ENCODE measurements at places on chromosomes 7 and 10.

- no peak for DNase-seq
Observed at GRCh38 chr7:110771717-110772116, 319.2 kb upstream of the LRRN3 start.

GRCh38 chr10:48215486-48216203 lies 58.9 kb downstream of the FRMPD2 start:
- DNase-seq: no peak

GRCh38 chr7:55308186-55308929 lies 56.8 kb upstream of the LANCL2 start:
- no peak for DNase-seq

DNA sequence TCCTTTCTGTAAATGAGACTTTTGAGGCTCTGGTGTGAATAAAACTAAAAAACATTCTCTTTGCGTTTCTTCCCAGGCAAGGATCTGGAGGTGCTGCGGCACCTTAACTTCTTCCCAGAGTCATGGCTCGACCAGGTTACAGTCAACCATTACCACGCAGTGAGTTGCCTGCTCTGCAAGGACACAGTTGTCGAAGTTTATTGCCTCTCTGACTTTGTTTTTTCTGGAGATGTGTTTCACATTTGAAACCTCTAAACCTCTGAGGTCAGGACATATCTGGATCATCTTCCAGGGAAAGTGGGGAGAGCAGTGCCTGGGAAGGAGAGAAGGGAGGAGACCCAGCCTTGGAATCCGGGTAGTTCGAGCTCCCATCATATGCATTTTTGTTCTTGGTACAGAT lies 43.4 kb upstream of the PLEKHA1 start:
- no peak for DNase-seq

DNA sequence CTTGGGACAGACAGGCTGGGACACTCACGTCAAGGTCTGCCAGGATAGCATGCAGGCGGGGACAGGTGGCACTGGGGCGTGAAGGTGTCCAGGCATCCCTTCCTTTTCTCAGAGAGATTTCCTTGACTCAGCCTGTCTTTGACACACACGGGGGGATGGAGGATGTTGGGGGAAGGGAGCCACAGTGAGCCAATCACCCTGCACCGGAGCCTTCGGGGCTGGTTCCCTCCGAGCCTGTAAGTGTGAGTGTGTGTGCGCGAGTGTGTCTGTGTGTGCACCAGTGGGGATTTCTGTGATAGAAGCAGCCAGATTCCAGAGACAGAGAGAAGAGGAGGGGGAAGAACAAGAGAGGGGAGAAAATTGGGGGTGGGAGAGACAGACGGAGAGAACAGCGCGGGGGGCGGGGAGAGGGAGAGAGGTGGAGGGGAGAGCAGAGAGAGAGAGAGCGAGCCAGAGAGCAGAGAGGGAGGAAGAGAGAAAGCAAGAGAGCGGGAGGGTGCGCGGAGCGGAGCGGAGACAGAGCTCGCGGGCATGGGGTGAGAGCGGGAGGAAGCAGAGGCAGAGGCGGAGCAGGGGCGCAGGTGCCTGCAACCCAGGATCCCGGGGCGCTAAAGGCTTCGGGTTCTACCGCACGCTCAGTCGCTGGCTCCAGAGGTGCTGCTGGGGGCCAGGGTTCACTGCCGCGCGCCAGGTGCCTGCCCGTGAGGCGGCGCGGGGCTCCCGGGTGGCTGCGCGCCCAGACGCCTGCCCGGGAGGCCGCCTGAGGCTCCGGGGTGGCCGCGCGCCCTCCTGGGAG lies 466 bp upstream of the GPR26 start:
- DNase-seq: no peak

DNA sequence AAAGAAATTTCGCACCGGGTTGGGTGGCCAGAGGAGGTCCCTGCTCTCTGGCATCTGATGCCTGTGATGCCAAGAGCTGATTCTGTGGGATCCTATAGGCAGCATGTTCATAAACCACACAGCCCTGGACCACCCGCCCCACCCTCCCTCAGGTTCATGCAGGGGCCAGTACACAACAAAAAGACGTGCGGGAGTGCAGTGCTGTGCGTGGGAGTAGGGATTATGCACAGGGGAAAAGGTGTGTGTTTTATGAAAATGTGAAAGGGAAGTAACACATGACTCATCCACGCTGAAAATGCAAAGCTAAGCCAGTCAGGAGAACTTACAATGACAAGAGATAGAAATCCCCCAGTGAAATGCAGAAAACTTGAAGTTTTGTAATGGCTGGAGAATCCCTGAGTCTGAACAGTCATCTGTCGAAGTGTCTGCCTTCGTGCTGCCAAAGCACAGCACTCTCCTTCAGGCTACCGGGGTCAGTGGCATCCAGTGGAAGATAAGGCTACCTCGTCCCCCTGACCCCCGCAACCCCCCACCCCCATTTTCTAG lies 1.1 kb downstream of the KIAA1217 start:
- no peak for DNase-seq

- DNase-seq: no peak
Observed at GRCh38 chr10:34746094-34746493, 69.0 kb downstream of the PARD3 start.

GRCh38 chr10:124534231-124534798 lies 72.7 kb downstream of the LHPP start:
- DNase-seq: no peak

DNA sequence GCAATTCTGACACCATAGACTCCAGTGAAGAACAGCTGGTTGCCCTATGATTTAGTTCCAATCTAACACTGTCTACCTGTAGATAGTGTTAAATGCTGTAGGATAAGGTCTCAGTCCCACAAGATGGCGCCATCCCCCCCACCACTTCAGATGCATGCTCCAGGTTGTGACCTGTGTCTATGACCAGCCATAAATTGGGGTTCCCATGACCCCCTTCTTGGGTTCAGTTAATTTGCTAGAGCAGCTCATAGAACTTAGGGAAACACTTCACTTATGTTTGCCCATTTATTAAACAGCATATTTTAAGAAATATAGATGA lies 13.1 kb downstream of the CCSER2 start:
- DNase-seq: no peak

GRCh38 chr7:2193575-2194305 lies 39.0 kb downstream of the MAD1L1 start:
- DNase-seq: no peak

DNA sequence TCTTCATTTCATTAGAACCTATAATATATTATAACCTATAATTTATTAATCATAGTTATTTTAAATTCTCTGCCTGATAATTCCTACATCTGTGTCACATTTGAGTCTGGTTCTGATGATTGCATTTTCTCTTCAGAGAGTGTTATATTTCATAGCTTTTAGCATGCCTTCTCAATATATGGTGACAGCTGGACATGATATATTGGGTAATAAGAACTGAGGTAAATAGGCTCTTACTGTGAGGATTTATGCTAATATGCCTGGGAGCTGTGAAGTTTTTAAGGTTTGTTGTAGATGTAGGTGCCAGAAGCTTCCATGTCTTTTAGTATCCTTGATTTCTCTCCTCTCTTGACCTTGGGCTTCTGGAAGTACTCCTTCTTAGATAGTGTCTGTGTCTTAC lies 325.9 kb upstream of the SEMA3D start:
- DNase-seq: no peak

- DNase-seq: no peak
Observed at GRCh38 chr7:47180516-47180826, 401.4 kb downstream of the TNS3 start.

- DNase-seq: no peak
Observed at GRCh38 chr7:102966465-102966864, 53.7 kb downstream of the LRRC17 start.

GRCh38 chr10:116055252-116055916 lies 217.6 kb downstream of the GFRA1 start:
- no peak for DNase-seq

DNA sequence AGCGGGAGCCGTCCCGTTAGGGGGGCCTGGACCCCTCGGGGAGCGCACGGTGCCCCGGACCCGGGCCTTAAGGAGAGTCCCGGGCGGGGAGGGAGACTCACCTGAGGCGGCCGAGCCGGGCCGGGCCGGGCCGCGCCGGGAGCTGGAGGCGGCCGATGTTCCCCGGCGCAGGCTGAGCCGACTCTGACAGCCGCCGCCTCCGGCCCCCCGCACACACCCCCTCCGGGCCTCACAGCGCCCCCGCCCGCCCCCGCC lies at the start of gene ACHE:
Gene ACHE (minus strand): TSS at position 188 of the 255 bp plus-strand sequence. CDS start 1,656 bp downstream, outside the sequence.
- DNase-seq: no peak

DNA sequence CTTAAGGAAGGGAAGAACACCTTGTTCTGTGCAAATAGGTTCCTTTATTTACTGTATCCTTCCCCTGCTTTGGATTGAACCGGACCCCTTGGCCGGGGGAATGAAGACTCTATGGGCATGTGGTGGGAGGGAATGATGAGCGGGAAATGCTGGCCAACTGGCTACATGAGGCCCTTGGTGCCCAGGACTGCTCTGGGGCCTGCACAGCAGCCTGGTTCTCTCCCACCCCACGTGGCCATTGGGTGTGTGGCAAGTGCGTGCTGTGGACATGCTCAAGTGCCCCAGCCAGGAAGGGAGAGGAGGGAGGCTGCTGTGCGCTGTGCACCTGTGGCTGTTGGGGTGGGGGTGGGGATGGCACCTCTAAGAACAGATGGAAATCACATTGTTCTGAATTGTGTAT lies 917.0 kb upstream of the GHITM start:
- DNase-seq: no peak

GRCh38 chr7:81665236-81665635 lies 104.6 kb downstream of the HGF start:
- DNase-seq: no peak

DNA sequence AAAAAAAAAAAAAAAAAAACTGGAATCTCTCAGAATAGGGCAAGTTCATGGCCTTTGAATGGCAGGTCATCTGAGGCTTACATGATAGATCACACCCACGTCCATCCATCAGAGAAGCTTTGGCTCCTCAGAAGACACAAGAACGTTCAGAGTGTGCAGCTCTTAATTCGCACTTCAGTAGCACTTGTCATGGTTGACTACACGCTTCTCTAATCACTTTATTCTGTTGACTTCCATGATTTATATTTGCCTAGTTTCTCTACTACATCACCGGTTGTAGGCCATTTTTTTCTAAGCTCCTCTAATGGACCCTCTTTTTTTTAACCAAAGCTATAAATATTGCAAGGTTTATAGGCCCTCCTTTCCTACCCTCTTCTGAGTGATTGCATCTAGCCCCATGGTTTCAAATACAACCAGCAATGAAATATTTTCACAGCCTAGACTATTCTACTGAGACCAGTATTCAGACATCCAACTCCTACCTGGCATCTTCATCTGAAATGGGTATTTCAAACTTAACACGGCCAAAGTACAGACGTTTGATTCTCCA lies 305.4 kb upstream of the CELF2 start:
- no peak for DNase-seq

GRCh38 chr10:91758303-91759146 lies 39.7 kb upstream of the TNKS2 start:
- DNase-seq: no peak

DNA sequence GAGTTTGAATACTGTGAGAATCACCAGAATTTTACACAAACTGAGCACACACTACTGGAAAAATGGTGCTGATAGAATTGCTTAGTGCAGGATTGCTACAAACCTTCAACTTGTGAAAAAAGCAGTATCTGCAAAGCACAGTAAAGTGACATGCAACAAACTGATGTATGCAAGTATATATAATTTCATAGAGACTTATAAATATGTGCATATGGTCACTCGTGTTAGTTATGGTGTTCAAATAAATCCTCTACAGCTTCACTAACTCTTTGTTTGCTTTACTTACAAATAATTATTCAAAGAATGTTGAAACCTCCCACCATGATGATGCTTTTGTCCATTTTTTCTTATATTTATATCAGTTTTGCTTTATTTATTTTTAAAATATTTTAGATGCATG lies 1130.9 kb upstream of the CELF2 start:
- no peak for DNase-seq

DNA sequence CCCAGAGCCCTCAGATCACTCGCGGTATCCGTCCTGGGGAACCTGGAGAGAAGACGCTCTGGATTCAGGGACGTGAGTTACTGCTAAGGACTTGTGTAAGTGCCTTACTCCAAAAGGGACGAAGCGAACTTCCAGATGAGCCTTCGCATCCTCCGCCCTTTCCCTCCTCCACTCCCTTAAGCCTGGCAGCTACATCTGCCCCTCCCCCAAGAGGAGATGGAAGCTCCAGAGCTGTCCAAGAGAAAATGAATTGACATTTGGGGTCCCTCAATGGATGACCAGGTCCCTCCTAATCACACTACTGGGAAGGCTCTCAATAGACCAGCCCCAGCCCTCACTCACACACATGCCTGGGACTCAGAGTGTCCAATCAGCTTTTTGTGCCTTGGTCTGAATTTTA lies 31.3 kb upstream of the GDF10 start:
- no peak for DNase-seq

- no peak for DNase-seq
Observed at GRCh38 chr7:56447864-56448693, 331.9 kb upstream of the NUPR2 start.

DNA sequence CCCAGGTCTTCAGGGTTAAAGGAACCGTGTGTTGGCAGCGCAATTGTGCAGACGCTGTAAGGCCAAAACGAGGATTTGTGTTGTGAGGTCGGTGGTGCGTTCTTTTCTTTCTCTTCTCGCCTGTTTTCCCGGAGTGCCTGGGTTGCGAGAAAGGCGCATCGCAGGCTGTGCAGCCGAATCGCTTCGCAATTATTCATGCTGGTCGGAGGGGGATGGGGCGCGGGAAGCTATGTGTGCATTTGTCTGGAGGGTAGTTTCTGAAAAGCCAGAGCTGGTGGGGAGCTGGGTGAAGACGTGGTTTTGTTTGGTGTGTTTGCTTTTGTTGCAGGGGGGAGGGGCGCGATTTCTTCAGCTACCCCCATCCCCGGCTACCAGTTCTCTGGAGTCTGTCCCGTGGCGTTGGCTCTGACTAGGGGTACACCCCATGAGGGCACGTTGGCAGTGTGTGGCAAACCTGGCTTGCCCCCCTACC lies 2.1 kb downstream of the MXI1 start:
- DNase-seq: peak; percentile 58

- DNase-seq: no peak
Observed at GRCh38 chr10:21234761-21235160, 290.7 kb downstream of the SKIDA1 start.

GRCh38 chr10:125164421-125164820 lies 4.1 kb upstream of the CTBP2 start:
- no peak for DNase-seq

DNA sequence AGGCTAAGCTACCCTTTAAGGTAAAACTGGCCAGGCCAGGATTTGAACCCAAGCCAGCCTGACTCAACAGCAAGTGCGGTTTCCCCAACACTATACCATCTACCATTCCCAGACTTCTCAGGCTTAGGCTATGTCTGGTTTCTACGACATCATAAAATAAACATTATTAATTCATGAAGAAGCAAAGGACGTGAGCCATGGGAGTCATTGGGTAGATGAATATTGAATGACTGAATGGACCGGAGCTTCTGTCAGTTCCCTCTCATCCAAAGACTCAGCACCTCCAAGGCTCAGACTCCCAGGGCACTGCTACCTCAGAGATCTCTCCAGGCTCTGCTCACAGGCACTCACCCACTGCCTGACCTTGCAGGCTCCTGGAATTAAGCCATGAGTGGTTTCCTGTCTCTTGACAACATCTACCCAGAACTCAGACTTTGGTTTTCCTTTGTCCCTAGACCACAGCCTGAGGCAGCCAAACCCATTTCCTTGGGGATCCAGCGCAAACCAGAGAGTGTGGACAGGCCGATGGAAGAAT lies 64.6 kb upstream of the STEAP1B start:
- no peak for DNase-seq

- DNase-seq: no peak
Observed at GRCh38 chr10:133401500-133401899, 7.5 kb downstream of the MTG1 start.

All from activated T-helper 1 cell treated with anti-CD3 and anti-CD28 coated beads, Interleukin-2, amount 50 U/mL, for 16 hours (primary cell).